ENCODE measurements at places on chromosomes 4 and X. TPM values are rescaled to one million over a fixed set of nuclear protein-coding genes. Genes with fewer than 3 reads are reported as not detected.

ZNF157 gene
- total RNA-seq = not detected

ADH1B gene
- 0.98 TPM for total RNA-seq

SLITRK2 gene
- total RNA-seq = 0.59 TPM

DNA sequence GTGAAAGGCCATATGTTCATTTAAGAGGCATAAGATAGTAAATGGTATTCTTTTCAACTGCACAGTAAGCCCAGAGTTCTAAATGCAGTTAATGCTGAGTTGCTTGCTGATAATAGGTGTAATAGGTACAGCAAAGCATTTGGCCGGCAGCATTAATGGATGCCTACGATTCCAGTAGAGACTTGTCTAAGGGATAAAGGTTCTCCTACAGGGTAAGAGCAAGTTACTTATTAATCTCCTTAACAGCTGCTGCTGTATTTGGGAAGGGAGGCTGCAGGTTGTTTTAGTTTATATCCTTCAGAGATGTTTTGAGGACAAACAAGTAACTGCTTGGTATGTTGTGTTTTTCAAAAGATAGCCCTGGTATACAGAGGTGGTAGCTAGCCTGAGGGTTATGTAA is 16.8 kb downstream of the TSPAN7 start:
- H3K27ac ChIP-seq = no peak overlapping the region
- H3K4me1 ChIP-seq = no peaks in the 10 kb centered on the region
